Stimulated activated CD8-positive, alpha-beta memory T cell treated with anti-CD3 and anti-CD28 coated beads, Interleukin-7, amount 100 ng/mL, for 48 hours (primary cell): ENCODE measurements at places on chromosomes 5 and 9.

DNA sequence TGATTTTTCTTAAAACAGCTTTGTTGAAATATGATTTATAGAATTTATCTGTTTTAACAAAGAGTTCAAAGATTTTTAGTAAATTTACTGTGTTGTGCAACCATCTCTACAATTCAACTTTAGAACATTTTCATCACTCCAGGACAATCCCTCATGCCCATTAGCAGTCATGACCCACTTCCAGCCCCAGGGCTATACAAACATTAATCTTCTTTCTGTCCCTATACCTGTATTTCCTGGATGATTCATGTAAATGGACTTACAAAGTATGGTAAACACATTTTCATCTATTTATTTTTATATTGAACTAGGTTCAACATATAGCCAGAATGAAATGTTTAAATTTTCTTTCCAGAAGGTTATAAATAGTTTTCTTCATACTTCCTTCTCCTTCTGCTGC lies 127.8 kb upstream of the CCDC180 start:
- DNase-seq = no peak

DNA sequence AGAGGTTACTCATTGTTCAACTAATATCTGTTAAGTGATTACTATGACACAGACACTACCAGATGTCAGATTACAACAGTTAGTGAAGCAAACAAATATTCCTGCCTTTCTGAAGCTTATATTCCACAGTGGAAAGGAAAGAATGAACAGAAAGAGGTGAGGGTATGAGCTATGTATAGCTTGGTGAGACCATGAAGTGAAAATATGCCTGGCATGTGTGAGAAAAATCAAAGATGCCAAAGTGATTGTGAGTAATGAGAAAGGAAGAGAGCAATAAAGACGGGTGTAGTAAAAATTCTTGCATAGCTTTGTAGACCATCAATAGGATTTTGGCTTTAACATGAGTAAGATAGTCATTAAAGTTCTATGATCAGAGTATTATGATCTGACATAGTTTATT lies 734.5 kb upstream of the NUDT12 start:
- DNase-seq = no peak

DNA sequence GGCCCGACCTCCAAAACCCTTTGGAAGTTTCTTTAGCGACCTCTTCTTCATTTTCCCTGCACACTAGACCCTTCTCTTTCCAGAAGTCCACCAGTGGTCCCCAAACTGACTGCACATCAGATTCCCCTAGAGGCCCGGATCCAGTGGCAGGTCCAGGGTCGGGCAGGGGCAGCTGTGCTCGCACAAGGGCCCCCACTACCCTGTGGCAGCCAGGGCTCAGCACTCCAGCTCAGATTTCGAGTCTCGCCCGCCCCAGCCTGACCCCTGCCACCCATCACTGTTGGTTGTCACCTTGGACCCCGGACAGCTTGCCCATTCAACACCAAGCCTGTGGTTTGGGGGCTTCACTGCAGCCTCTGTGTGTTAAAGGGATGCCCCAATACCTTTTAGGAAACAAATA lies 7.8 kb upstream of the ZDHHC12 start:
- DNase-seq = no peak

DNA sequence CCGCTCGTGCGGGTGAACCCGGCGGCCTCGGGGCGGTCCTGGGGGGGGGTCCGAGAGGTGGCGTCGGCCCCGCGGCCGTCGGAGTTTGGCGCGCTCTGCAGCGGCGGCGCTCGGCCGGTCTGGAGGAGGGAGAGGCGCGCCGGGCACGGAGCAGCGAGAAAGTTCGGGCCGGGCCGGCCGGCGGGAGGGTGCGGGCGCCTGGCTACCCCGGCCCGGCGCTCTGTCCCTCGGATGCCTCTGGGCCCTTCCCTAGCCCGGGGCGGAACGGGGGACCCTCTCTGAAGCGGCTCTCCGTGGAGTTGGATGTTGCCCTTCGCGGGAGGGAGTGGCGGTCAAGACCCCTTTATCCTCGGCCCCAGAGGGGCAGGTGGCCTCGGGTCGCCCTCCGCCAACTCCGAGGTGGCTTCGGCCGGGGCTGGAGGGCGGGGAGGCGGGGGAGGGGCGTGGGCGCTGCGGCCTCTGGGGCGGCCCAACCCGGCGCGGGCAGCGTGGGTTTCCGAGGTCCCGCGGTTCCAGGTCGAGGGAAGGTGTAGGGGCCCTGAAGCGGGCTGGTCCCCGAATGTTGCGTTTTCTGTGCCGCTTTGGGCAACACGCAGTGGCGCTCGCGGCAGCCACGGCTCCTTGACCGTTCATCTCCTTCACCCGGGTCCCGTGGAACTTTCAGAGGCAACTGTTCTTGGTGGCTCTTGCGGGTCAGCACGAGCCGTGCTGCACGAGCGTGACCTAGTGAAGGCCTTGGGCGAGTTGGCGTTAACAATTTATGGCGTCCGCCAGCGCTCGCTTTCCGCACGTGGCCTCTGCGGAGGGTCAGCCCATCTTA lies 290.5 kb downstream of the DOCK8 start:
- DNase-seq = no peak

DNA sequence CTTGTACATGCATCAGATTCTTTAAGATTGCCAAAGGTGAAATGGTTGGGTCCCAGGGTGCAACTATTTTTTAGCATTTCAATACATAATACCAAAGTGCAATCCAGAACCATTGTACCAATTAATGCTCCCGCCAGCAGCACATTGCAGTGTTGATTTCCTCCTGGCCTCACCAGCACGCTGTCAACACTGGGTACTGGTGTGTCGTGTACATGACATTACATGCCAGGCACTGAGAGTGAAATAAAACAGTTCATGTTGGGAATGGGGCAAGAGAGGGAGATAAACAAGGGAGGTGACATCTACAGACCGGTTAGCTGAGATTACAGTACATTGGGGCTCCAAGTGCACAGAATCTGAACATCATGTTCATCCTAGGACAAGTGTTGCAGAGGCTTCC lies 37.8 kb downstream of the HMGCS1 start:
- DNase-seq = no peak

DNA sequence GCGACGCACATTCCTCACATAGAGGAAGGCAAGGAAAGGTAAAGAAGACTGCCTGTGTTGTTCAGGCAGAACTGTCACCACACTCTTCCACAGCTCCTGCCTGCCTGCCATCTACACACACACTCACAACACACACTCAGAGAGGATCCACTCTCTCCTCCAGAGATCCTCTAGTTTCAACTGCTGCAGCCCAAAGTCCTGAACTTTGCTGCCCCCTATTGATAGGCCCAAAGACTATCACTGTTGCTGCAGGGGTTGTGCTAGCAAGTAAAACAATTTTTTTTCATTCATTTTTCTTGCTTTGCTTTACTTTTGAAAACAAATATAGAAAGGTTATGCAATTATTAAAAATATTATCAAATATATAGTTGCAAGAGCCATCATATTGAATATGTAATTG lies 5.9 kb upstream of the CFAP90 start:
- no peak for DNase-seq

GRCh38 chr9:114470581-114470980 lies 34.7 kb downstream of the WHRN start:
- no peak for DNase-seq

DNA sequence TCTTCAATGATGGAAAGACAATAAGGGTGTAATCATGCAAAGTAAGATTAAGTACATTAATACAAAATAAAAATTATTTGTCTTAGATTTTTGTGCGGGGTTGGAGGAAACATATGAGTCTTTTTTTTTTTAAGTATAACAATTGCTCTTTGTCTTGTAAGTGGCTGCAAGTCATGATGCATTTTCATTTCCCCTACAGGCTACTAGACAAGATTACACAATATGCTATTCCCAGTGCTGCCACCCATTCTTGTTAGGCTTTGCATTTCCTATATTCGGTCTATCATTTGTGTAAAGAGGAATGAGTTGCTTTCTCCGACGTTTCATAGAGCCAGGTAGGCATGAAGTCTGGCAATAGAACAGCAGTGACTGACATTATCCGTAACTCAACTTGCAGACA lies 294.2 kb upstream of the CYLC2 start:
- DNase-seq = no peak

GRCh38 chr9:3244963-3245653 lies 280.7 kb downstream of the RFX3 start:
- no peak for DNase-seq

- no peak for DNase-seq
Measured at GRCh38 chr9:120966013-120966369, 39.4 kb upstream of the TRAF1 start.
